HAP-1 (cell line): ENCODE measurements at places on chromosomes 1 and 21.

GRCh38 chr1:36436821-36437220, 13.4 kb downstream of the OSCP1 start:
- no peak for DNase-seq

- DNase-seq = no peak
These were observed 9.9 kb upstream of the ZSCAN20 start for GRCh38 chr1:33462405-33463164.

- peak; percentile 84 for DNase-seq
These were observed 84.4 kb downstream of the NKAIN1 start for GRCh38 chr1:31155216-31155806.

DNA sequence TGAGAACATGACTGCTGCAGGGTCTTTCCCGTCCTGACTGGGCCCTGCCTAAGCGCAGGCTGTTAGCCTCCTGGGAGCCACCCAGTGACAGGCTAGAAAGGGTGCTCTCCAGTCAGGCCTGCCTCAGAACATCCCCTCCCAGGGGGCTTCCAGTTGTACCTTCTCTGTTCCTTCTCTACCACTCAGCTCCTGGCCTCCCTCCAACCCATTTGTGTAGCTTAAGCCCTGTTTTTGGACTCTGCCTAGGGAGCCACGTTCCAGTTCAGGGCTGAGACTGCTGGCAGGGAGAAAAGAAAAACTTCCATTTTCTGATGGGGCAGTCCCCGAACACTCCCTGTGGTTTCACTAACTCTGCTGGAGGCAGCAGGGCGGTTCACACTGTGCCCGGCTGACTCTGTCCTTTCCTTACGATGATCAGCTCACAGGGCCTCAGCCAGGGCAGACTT, 15.3 kb upstream of the POU3F1 start:
- no peak for DNase-seq

DNA sequence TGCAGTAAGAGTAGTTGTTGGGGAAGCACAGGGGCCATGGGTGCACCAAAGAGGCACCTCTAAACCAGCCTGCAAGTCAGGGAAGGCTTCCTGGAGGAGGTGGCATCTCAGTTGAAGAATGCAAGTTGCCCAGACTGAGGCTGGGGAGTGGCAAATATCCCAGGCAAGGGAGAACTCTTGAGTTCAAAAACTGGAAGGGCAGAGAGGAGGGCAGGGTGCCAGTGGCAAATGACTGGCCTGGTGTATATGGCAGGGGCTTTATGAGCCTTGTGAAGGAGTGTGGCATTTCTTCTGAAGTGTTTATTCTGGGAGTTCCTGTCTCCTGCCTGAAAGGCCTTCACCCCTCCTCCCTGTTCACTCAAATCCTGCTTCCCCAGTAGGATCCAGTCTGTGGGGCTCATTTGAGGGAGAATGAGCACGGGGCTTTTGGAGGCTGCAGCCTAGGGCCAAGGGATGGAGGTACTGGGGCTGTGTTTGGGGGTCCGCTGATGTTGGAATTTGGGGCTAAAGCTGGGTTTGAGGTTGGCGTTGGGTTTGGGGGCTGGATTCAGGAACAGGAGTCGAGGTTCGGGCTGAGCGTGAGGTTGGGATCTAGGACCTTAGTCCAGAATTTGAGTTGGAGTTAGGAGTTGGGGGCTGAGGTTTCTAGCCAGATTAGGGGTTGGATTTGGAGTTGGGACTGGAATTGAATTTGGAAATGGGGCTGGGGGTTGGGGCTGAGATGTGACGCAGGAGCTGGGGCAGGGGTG, at the start of gene TMEM125:
TMEM125 (plus strand) TSS at position 357 of the 749 bp plus-strand sequence. CDS start 2,740 bp downstream, outside the sequence.
- DNase-seq = no peak

- DNase-seq = no peak
These were observed 12.3 kb downstream of the ZBTB7B start for GRCh38 chr1:155014709-155015508.

- DNase-seq = no peak
These were observed 30.0 kb downstream of the XCL2 start for GRCh38 chr1:168513656-168514404.

- no peak for DNase-seq
These were observed 402 bp downstream of the C21orf58 start for GRCh38 chr21:46323227-46323709.

DNA sequence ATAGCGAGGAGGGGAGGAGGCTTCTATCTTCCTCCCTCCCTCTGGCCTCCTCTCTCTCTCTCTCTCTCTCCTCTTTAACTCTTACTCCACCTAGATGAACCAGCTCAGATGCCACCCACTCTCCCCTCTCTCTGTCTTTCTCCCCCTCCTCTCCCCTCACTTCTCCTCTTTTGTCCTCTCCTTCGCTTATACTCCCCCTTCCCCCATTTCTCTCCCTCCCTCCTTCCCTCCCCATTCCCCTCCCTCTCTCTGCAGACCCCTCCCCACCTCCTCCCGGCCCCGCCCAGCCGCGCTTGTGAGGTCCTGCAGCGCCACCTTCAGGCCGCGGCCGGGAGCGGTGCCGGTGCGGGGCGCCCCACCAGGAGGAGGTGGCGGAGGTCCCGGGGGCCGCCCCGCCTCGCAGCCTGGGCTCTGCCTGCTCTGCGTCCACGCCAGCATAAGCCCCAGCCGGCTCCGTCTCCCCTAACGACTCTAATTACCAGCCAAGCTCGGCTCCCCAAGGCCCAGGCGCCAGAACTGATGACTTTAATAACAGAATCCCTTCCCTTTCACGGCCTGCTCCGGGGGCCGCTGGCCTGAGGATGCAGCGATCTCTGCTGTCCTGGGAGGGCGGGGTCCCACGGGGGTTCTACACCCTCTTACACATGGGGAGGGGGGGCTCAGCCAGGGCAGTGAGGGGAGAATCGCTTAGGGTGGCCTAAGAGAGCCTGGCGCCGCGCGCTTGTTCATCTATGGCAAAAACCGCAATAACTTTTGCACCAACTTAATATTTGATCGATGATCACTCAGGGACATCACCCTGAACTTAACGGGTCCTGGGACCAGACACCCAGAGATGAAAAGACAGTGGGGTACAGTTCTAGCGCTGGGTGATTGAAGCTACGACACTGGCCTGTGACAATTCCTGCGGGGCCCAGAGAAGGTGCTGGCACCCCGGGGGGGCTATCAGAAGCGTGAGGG, 637.3 kb downstream of the MATN1 start:
- DNase-seq = peak; percentile 36

DNA sequence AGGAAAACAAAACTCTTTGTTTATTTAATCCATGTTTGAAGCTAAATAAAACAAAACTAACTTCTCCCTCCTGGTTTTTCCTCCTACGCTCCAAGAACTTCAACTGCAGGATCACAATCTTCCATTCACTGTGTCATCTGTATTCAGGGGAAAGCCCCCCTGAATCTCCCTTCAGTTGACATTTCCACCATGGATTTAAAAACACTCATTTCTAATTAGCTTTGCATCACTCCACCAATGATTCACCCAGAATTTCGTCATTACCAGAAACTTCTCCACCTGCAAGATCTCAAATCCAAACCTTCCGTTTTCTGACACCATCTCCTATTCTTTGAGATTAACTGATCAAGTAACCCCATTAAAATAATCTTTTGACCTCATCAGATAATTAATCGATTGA, 10.9 kb upstream of the RGS5 start:
- no peak for DNase-seq

DNA sequence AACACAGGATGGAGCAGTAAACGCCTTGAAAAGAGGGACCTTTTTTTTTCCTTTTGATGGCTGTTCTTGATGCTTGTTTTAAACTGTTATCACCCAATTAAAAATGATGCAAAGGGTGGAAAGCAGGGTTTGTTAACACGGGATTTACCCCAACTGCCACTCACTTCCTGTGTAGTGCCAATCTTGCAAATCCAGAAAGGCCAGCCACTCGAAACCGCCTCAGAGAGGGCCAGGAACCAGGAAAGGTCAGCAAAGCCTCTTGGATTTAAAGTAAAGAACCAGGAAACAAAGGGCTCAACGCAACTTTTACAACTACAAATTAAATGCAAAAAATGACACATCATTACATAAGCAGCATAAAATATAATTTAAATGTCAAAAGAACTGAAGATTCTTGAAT, 347.4 kb downstream of the PDE4B start:
- no peak for DNase-seq

DNA sequence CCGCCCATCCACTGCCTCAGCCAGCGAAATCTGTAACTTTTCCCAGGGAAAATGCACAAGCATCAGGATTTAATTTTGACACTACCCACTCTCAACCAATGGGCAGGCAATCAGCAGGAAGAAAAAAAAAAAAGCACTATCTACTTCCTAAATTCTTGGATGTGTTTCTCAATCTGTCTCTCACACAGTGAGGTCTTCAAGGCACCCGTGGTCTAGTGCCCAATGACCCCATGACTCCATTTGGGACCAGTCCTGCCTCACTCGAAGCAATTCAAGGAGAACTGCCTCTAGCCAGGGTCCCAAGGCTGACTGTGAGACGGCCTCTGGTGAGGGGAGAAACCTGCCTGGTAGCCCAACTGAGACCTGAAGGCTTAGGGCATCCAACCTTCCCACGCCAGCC, 35.9 kb downstream of the CSF1 start:
- DNase-seq = no peak

- DNase-seq = no peak
These were observed 19.7 kb upstream of the DYNLT5 start for GRCh38 chr1:66732407-66733166.

- DNase-seq = no peak
These were observed 23.9 kb downstream of the FTCD start for GRCh38 chr21:46131588-46131837.

- DNase-seq = no peak
These were observed 80.6 kb downstream of the DISP3 start for GRCh38 chr1:11559591-11559970.

DNA sequence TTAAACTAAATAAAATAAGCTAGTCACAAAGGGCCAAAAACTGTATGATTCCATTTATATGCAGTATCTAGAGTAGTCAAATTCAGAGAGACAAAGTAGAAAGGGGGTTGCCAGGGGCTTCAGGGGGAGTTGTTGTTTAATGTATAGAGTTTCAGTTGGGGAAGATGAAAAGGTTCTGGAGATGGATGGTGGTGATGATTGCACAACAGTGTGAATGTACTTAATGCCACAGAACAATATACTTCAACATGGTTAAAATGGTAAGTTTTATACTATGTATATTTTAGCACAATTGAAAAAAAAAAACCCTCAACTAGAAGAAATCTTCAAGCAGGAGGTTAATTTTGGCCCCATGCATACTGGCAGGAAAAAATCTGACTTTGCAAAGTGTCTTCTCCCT, 24.3 kb downstream of the VAV3 start:
- DNase-seq = no peak

- DNase-seq = no peak
These were observed 32.6 kb downstream of the OR2G3 start for GRCh38 chr1:247638011-247638410.

- DNase-seq = no peak
These were observed 993 bp downstream of the PDZK1 start for GRCh38 chr1:145706086-145706664.

- no peak for DNase-seq
These were observed 48.5 kb upstream of the ZNF644 start for GRCh38 chr1:91070298-91070697.

DNA sequence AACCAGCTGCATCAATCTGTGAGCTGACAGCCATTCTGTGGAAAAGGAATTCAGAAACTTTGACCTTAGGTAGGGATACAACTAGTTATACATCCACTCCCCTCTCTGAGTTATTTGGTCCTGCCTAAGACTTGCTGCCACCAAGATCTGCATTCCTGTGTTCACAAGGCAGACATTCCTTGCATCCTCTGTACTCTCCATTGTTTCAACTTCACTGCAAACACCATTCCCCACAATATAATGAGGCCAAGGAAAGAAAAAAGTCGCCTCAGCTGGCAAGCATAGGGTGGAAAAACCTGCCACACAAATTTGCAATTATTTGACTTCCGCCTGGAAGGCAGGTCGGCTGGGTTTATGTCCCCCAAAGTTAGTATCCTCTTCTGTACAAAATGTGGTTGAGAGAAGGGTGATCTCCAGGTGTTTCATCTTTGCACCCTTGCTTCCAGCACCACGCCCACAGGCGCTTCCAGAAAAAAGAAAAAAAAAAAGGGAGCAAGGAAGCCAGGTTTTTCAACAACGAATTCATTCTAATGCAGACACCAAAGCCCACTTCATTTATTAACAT, 676 bp upstream of the CTTNBP2NL start:
- DNase-seq = no peak

- no peak for DNase-seq
These were observed 6.5 kb downstream of the DENND2D start for GRCh38 chr1:111193712-111194480.

GRCh38 chr1:13901039-13901438, 201.1 kb downstream of the PRDM2 start:
- DNase-seq = no peak

- DNase-seq = no peak
These were observed 779.6 kb upstream of the ADGRL2 start for GRCh38 chr1:81021134-81021533.

DNA sequence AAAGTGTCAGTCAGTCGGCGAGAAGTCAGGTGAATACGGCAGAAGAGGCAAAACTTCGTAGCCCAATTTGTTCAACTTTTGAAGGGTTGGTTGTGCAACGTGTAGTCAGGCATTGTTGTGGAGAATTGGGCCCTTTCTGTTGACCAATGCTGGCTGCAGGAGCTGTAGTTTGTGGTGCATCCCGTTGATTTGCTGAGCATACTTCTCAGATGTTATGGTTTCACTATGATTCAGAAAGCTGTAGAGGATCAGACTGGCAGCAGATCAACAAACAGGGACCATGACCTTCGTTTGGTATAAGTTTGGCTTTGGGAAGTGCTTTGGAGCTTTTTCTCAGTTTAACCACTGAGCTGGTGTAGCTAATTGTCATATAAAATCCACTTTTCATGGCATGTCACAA, 190.2 kb upstream of the ADAMTS5 start:
- no peak for DNase-seq

DNA sequence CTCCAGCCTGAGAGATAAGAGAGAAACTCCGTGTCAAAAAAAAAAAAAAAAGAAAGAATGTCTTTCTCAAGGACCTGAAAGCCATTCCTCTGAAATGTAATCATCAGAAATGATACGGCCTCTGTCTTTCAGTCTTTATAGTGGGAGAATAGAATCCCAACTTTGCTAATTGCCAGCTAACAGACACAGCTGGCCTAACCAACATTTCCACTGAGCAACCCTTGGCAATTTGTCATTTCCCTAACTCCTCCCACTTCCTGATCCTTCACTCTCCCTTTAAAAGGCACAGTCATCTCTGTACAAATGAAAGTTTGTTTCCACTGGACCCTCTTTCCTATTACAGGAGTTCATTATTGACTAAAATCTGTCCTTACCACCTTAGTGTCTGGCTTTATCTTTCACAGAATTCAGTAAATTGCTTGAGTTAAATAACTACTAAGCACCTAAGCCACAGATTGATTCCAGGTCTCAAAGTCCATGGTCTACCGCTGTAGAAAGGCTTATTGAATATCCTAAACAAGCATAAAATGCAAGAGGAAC, 4.3 kb upstream of the CBR1 start:
- DNase-seq = no peak
